NCI-H1436 (cell line): ENCODE measurements at places on chromosomes 3 and 15.
A peak's percentile ranks its signal among the peaks of the same experiment; 100 is the strongest.

DNA sequence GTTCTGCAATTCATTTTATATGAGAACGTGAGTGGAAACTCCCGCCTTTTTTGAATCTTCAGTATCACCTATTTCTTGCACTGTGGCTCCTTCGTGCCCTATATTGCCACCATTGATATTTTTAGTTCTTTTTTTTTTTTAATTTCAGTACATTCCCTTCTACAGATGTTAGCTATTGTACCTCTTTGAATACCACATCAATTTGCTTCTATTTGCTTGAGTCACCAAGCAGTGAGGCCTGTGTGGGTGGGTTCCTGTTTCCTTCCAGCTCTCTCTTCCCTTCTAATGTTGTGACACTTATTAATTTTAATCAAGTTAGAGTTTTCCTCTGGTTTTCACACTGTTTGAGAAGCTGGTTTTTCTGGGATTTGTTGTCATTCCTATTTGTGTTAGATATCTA lies 8.7 kb downstream of the HACD2 start:
- no peak for DNase-seq

DNA sequence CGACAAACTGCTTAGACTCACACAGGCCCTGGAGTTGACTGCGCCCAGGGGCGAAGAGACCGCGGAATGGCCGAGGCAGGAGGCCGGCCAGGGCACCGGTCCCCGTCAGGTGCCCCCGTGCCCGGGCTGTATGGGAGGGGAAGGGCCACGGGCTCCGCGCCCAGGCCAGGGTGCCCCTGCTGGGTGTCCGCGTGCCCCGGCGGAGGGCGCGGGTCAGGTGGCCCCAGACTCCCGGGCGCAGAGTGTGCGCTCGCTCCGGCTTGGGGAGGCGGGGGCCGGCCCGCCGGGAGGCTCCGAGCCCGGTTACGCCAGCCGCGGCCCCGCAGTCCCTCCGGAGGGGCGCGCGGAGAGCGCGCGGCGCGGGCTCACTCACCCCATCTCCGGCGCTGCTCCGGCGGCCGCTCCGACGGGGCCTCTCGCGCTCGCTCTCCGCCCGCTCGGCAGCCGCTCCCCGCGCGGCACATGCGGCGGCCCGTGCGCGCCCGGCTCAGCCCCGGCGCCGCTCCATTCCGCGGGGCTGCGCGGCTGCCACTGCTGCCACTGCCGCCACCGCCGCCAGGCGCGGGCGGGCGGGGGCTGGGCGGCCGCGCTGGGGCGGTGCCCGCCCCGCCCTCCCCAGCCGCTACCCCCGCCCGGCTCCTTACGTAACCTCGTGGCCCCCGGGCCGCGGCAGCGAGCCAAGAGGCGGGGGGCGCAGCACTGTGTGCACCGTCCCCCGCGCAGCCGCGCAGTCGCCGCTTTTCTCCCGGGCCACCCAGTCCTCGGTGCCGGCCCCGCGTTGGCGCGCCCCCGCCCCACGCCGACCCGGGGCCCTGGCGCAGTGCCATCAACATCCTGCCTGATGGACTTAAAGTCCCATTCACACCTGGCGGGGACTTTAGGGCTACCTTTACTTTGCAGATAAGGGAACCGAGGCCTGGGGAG lies at the start of gene HOMER2:
HOMER2 (minus strand) TSS at position 563 of the 924 bp plus-strand sequence; CDS start at position 378, 185 bp downstream.
- peak; percentile 28 for DNase-seq

DNA sequence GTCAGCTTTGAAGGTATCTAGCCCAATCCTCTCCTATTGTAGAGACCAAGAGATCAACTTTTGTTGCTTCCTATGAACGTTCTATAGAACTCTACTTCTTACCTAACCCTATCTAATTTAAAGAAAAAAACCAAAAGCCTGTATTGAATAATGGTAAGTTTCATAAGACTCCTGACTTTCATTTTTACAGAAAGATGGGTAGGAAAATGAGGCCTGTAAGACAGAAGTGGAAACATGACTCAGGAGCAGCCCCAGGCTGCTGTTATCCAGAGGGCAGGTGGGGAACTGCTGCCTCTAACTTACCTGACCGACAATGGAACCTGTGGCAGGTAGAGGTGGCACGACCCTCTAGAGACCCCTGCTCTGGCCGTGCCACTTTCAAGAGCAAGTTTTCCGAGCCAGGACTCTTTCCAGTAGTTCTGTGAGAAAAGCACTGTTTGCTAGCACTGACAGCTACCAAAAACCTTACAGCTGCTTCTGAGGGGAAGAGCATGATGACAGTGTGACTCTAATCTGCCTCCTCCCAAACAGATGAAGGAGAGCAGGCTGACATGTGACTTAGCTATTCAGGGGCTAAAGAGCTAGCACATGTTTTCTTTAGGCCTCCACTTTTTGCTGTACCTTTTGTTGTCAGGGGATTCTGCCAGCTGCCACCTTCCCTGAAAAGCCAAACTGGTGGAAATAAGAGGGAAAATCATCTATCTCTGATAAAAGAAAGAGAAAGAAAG lies 17.5 kb downstream of the POPDC2 start:
- DNase-seq: no peak

GRCh38 chr3:157081626-157082210 lies 78.2 kb downstream of the CCNL1 start:
- no peak for DNase-seq
